ENCODE measurements at places on chromosomes 7 and 10.

- DNase-seq, result no peak
These were observed 248.1 kb downstream of the AHR start for GRCh38 chr7:17546592-17546991.

DNA sequence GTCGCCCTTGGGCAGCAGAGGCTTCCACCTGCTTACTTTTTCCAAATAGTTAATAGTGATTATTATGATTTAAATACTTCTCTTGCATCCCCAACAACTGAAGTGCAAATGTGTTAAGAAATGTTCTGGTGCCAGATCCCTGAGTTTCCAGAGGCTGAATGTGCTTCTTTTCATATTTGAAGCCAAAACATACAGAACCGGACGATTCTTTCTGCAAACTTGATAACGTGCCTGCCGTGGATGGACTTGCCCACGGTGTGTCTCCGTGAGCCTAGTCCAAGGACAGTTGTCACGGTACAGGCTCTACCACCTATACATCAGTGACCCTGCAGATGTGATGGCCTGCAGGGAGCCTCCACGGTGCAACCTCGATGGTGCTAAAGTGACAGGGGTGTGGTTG lies 198.6 kb upstream of the LYZL2 start:
- no peak for DNase-seq

GRCh38 chr10:5547681-5547930 lies 22.8 kb downstream of the CALML3 start:
- DNase-seq, result no peak

- no peak for DNase-seq
These were observed 594.2 kb upstream of the NRG3 start for GRCh38 chr10:81280497-81281479.

- no peak for DNase-seq
These were observed 381.4 kb downstream of the DGKB start for GRCh38 chr7:14521183-14521582.

All from stimulated activated CD4-positive, alpha-beta T cell treated with anti-CD3 and anti-CD28 coated beads, TNF-alpha, amount 100 ng/mL, for 24 hours (primary cell).